ENCODE measurements at places on chromosomes 5 and 9.
A peak's percentile ranks its signal among the peaks of the same experiment; 100 is the strongest.

GRCh38 chr5:72248410-72248981 is 71.5 kb downstream of the MRPS27 start:
- no peak for DNase-seq

GRCh38 chr9:89000973-89001916 is 10.0 kb downstream of the S1PR3 start:
- peak; percentile 67 for DNase-seq

GRCh38 chr9:134680393-134681060 is 38.9 kb downstream of the COL5A1 start:
- DNase-seq: no peak

GRCh38 chr9:37498457-37498856 is 12.7 kb downstream of the POLR1E start:
- DNase-seq: no peak

- DNase-seq: no peak
These were observed 772.0 kb upstream of the FAM174A start for GRCh38 chr5:99763021-99763774.

GRCh38 chr5:88833371-88834130 is 49.4 kb downstream of the MEF2C start:
- no peak for DNase-seq

GRCh38 chr9:134026581-134026980 is 1.3 kb downstream of the BRD3OS start:
- DNase-seq: no peak

DNA sequence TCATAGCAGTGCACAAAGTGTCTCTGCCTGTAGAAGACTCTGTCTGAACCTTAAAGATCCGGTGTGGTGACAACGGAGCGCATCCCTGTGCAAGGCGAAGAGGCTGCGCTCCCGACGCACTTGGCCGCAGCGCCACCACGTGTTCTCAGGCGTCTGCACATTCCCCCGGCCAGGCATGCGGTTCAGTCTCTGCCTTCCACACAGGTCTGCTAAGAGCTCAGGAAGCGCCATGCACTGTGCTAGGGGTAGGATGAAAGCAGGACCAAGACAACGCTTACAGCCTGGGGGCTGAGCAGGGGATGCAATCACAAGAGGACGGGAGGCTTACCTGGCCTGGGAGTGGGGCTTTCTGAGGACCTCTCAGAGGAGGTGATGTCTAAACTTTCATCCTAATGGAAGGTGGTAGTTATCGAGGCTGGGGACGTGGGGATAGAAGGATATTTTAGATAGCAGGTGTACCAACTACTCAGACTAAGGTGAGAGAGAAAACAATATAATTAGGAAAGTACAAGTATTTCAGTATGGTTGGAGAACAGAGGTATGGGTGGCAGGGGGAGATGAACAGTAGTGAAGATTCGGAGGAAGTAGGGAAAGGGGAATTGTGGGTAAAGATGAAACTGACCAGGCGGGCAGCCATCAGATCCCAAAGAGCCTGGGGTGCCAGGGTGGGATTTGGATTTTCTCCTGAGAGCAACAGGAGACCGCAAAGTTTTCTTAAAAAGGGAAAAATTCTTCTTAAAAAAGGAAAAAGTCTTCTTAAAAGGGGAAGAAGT is 13.3 kb downstream of the CAPSL start:
- peak; percentile 70 for DNase-seq

DNA sequence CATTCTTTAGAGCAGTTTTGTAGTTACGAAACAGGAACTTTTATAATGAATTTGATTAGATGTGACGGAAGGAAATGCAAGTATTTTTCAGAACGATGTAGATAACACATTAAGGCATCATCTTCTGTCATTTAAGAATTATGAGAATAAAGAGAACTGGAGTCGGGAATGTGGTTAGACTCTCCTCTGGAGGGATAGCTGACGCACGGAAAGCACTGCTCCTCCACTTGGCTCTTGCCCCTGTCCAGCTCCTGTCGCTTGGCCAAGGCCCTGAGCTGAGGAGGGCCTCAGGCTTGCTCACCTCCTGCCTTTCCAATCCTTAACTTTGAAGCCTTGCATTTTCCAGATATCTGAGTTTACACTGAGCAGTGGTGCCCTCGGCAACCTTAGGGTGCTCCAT is 60.5 kb downstream of the MAP1B start:
- DNase-seq: no peak

DNA sequence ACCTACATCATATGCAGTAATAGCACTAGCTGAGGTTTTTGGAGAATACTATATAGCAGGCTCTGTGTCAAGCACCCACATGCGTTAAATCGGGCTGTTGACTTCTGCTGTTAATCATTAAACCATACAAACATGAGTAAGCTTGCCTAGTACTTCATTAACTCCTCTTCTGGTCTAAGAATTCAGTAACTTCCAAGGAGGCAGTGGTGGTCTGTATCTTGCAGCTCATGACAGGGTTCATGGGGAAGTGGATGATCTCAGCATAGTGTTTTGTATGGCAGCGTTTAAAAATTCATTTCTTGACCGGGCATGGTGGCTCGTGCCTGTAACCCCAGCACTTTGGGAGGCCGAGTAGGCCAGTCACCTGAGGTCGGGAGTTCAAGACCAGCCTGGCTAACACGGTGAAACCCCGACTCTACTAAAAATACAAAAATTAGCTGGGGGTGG is at the start of gene HAVCR1:
HAVCR1 (minus strand) TSS at position 24 of the 447 bp plus-strand sequence. CDS start 1,173 bp downstream, outside the sequence.
- DNase-seq: no peak

GRCh38 chr5:75707911-75708509 is 9.2 kb downstream of the POC5 start:
- no peak for DNase-seq

- DNase-seq: no peak
These were observed 7.5 kb downstream of the ZNF608 start for GRCh38 chr5:124738681-124739633.

GRCh38 chr5:33180900-33181299 is 259.9 kb upstream of the TARS1 start:
- no peak for DNase-seq

DNA sequence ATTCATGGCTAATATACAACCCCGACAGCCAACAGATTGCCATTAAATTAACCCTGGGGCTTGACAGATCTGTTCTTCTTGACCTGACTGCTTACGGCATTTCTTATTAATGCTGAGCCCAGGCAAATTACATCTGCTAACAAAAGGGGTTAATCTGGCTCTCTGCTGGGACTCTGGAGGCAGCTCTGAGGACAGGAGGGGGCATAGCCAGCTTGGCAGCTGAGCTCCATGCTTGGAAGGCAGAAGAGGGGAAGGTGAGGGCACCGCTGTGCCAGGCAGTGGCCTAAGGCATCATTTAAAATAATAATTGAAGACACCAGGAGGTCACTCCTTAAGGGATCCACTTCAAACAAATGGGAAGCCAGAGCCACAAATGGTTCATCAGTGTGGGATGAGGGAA is 126.0 kb upstream of the GPR151 start:
- DNase-seq: no peak

GRCh38 chr9:70020217-70020616 is 23.4 kb upstream of the MAMDC2 start:
- no peak for DNase-seq

DNA sequence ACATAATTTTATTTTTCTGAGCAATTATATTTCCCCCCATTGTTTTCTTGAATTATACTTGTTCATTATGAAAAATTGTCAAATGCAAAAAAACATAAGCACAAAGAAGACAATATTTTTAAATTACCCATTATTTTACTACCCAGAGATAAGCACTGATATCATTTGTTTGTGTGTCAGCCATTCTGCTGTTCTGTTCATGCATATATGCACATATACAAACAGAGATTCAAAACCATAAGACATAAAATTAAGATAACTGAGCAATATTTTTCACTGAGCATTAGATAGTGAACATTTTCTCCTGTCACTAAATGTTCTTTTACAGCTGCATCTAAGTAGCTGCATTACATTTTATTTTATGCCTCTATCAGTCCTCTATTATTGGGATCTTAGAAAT is 35.6 kb downstream of the PAM start:
- no peak for DNase-seq

DNA sequence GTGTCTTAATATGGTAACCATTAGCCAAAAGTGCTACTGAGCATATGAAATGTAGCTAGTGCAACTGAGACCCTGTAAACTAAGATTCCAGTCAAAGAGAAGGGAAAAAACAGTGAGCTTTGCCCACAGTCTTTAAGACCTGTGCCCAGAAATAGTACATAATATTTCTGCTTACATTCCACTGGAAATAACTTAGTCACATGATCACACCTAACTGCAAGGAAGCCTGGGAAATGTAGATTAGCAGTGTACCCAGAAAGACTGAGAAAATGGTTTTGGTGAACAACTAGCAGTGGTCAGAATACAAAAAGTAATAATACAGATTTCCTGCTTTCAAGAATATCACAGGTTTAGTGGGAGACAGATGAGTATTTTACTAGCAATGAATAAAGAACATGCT is 2.5 kb upstream of the CPLANE1 start:
- DNase-seq: no peak

GRCh38 chr5:51131266-51131665 is 252.0 kb upstream of the ISL1 start:
- no peak for DNase-seq

GRCh38 chr5:6686915-6687409 is 26.3 kb upstream of the TENT4A start:
- DNase-seq: no peak

DNA sequence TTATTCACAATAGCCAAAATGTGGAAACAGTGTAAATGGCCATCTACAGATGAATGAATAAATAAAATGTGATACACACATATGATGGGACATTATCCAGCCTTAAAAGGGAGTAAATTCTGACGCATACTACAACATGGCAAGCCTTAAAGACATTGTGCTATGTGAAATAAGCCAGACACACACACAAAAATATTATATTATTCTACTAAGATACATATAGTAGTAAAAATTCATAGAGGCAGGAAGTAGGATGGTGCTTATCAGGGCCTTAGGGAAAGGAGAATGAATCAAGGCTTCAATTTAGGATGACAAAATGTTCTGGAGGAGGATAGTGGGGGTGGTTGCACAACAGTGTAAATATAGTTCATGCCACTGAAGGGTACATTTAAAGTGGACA is 346.7 kb upstream of the SMARCA2 start:
- DNase-seq: no peak

DNA sequence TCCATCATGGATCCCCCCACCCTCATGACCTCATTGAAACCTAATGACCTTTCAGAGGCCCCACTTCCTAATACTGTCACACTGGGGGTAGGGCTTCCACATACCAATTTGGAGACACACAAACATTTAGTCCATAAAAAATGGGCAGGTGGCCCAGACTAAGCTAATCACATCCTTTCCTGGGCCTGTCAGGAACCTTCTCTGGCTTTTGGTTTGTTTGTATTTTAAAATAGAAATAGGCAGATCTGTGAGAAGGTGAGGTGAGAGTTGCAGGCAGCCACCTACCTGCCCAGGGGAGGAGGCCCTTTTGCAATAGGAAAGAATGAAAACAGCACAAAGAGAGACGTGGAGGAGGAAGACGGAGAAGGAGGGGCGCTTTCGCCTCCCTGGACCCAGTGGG is 90.2 kb upstream of the BOD1 start:
- no peak for DNase-seq

DNA sequence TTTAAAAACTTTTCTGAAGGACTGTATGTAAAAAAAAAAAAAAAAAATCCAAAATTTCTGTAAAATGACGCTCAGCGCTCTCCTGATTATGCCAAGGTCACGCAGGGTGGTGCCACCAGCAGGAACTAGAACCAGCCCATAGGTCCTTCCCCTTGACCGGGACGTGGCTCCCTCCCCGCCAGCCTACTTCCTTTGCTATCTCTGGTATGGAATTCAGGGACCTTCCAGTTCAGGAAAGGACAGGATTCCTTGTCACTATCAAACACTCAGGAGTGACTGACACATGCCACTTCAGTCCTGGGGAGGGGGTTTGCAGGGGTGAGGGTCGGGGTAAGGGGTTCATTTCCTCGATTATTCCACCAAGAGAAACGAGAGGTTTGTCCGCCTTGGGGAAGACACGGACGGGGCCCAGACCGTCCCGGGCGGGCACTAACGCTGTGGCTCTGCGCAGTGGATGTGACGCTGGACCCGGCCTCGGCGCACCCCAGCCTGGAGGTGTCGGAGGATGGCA is 18.8 kb downstream of the BTNL9 start:
- no peak for DNase-seq

- DNase-seq: no peak
These were observed 271.0 kb downstream of the FSTL4 start for GRCh38 chr5:133341296-133341695.

GRCh38 chr5:139038613-139039305 is 159.4 kb downstream of the SIL1 start:
- DNase-seq: no peak

GRCh38 chr9:135255841-135256580 is 168.5 kb downstream of the OLFM1 start:
- no peak for DNase-seq

- DNase-seq: no peak
These were observed 1.7 kb upstream of the TCOF1 start for GRCh38 chr5:150355791-150356190.

DNA sequence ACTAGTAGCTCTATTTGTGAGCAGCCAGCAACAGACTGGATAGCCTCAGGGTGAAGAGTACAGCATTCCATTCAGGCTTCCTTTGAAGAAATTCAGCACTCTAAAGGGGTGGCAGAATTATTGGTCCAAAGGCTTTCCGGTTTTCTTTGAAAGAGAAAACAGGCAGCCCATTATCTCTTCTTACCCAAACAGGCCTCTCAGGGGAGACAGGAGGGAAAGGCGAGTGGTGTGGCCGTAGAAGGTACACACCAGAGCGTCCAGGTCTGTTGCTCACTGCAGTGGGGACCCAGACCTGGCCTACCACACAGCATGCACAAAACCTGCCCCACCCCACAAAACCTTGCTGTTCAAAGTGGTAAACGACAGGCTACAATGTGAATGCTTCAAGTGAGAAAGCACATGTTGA is 83.3 kb downstream of the ZNF608 start:
- DNase-seq: no peak

DNA sequence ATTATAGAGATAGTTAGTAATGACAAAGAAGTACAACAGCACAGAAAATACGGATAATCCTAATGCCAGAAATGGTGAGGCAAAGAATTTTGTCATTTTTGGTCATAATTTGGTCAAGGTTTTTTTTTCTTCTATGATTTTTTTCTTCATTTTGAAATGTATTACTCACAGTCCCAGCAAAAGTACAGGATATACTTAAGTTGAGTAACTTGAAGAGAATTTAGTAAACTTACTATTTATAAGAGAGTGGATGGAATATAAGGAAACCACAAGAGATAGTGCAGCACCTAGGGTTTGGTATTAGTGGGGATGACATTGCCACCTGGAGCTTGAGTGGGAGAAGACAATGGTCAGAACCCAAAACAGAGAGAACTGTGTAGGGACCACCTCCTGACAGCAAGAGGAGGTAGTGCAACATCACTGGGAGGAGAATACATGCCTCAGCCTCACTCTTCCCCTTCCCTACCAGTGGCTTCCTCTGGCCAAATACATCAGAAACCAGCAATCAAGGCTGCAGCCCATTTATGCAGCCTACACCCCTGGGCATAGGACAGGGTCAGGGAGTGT is 434.5 kb upstream of the TRPC7 start:
- no peak for DNase-seq

- no peak for DNase-seq
These were observed 14.6 kb upstream of the ARSI start for GRCh38 chr5:150317048-150318003.

GRCh38 chr5:92421942-92422341 is 1038.8 kb upstream of the ARRDC3 start:
- DNase-seq: no peak

- DNase-seq: no peak
These were observed 1.6 kb downstream of the IFNA2 start for GRCh38 chr9:21383627-21384026.

GRCh38 chr5:24161559-24161958 is 483.2 kb downstream of the CDH10 start:
- no peak for DNase-seq
